Upper lobe of right lung (tissue), 1 donor: ENCODE measurements at places on chromosomes 2 and 18. TPM values are rescaled to one million over a fixed set of nuclear protein-coding genes. Genes with fewer than 3 reads are reported as not detected.

DNA sequence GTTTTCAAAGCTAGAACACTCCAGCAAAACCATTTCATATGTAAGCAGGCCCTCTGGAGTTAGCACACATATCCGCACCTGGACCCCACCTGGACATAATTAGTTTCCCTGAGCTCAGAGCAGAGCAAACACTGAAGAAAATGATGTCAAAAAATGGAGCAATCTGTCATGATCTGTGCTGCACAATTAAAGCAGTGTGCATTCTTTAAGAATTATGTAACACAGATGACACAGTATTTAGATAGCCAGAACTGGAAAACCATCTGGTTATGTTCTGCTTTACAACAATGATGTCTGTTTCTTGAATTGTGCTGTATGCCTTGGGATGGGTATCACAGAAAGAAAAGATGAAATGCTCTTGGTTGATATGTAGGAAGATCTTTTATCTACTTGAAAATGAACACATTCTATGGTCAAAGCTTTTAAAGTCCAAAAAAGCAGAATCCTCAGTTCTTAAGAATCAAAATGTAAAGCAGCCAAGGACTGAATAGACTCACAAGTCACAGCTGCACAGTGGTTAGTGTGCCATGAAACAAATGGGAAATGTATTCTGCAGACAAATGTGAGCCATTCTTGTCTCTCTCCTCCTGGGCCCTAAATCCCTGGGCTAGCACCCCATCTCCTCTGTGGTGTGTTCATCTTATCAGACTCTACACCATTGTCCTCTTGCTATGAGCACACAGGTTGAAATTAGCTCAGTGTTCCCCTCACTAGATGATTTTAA, 36.8 kb downstream of the HRH4 start:
- no peak for DNase-seq

GRCh38 chr2:205706769-205707381, 24.6 kb downstream of the NRP2 start:
- DNase-seq: no peak

DNA sequence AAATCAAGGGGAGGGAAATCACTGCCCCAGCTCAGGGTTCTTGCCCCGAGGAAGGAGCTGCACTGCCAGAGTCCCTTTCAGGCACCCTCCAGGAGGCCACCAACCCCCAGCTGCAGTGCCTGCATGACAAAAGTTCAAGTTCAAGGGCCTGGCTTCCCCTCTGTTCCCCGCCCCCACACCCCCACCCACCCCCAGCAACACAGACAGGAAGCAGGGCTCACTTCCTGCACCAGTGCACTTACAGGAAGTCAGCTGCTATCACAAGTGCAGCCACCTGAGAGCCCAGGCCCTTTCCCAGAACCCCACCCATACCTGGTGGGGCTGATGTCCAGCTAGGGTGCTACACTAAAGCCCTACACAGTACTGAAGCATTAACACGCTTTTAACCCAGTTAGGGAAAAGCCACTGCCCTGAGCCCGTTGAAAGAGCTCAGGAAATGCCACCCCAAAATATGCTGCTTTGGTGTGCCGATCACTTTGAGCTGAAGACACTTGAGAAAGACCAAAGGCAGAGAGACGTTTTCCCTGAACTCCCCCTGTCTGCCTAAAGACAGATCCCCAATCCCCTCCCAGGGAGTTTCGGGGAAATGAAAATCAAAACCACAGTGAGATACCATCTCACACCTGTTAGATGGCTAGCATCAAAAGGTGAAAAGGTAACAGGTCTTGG, 109.9 kb upstream of the CAB39 start:
- no peak for DNase-seq

- no peak for DNase-seq
Observed at GRCh38 chr2:98063291-98063854, 23.6 kb upstream of the VWA3B start.

DNA sequence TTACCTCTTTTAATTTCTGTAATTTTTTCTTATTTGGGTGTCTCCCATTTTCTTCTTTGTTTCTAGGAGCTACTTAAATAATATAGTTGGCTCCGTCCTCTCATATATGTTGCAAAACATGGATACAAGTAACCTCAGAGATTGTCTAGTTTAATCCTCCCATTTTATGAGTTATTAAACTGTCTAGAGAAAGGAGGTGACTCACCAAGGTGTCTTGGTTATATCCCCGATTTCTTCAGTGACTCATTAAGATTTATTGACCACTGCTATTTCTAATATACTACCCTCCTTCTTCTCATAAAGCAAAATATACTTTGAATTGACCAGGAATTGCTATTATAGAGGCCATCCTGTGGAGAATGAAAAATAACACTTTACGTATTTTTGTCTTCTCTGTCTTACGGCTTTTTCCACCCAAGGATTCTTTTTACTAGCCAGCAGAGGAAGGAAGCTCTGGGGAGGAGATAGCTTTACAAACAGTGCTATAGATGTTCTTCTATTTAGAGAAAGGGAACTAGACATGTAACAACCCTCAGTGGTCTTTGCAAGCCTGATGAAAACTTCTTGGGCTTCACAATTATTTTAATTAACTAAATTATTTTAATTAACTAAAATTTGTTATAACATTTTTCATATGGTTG, 300.4 kb upstream of the TNP1 start:
- no peak for DNase-seq

DNA sequence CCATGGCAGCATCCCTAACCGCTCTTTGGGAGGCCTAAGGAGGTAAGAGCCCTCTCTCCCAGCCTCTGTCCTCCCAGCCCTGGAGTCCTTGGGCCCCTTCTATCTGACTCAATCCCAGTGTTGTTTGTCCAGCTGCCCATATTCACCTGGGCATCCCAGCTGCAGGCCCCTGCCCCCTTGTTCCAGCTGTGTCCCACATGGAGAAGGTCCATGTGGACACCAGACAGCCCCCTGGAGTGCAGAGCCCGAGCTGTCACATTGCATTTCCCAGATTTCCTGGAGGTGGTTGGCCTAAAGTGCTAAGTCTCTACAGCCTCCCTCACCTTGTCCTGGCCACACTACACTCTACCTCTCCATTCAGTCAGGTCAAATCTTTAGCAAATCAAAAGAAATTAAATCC, 42.5 kb downstream of the PSD4 start:
- no peak for DNase-seq

DNA sequence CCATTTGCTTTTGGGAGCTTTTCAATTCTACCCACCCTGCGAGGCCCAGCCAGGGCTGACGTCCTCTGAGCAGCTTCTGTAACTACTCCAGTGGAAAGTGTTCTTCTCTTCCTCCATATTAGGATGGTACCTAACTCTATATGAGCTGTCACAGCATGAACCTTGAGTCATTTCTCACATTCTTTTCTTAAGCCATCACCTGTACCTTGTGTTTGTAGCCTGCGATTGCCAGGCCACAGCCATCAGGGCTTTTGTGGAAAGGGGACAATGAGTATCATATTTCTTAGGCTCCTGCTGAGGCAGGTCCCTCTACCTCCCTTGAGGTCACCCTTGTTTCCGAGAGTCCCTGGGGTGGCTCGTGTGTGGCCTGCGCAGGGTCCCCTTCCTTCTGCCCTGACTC, 144.5 kb upstream of the DLX2 start:
- no peak for DNase-seq

GRCh38 chr2:6929196-6929819, 12.1 kb downstream of the RNF144A start:
- no peak for DNase-seq

DNA sequence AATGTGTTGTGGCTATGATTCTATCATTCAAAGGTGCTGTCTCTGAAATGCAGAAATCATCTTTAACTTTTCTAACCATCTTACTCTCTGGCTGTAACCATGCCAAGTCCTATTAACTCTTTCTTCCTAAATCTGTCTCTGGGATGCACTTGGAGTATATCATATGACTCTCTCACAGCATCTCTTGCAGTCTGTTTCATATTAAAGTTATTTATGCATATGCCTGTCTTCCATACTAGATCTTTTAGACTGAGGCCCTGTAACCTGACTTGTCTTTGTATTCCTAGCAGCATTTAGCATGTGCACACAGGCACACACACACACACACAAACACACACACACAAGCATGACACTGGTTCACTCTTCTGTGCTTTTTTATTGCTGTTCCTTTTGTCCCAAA, 320.6 kb downstream of the ETAA1 start:
- no peak for DNase-seq

- no peak for DNase-seq
Observed at GRCh38 chr2:105287692-105288091, 41.8 kb downstream of the TGFBRAP1 start.

- DNase-seq: no peak
Observed at GRCh38 chr2:238891457-238892203, 43.7 kb downstream of the TWIST2 start.

DNA sequence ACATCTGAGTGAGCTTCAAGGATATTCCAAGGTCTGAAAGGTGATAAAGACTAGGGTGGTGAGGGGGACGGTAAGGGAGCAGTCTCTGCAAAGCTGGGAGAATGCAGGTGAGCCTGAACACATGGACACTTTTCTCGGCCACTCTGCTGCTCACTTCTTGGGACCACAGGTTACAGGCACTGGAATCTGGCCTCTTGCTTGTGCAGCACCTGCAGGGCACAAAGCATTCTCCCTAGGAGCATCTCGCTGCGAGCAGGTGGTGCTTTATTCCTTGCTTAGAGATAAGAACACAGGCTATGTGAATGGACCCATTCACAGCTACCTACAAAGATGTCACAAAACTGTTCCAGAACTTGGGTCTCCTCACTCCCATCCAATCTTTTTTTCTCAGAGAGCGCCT, 153.2 kb downstream of the DDX1 start:
- no peak for DNase-seq

- DNase-seq: no peak
Observed at GRCh38 chr2:168033966-168034365, 213.4 kb downstream of the STK39 start.

Gene PNPT1
- total RNA-seq: 26.8 TPM

Gene CROCC2
- total RNA-seq: 0.26 TPM

Gene ASIC4
- total RNA-seq: 0.55 TPM

Gene FOXD4L1
- total RNA-seq: 0.78 TPM

Gene NRP2
- total RNA-seq: 75.3 TPM

Gene C2orf92
- 14.4 TPM for total RNA-seq

Gene UGT1A10
- not detected for total RNA-seq

Gene SH3BP4
- total RNA-seq: 29.6 TPM

Gene SERPINB7
- 0.29 TPM for total RNA-seq
